ENCODE measurements at places on chromosomes 11 and 22. TPM values are rescaled to one million over a fixed set of nuclear protein-coding genes. Genes with fewer than 3 reads are reported as not detected.

The IGLL1 gene
- not detected for total RNA-seq

The WBP2NL gene
- 0.94 TPM for total RNA-seq

The SERPINH1 gene
- not detected for total RNA-seq

The C11orf42 gene
- not detected for total RNA-seq

The SHISAL1 gene
- not detected for total RNA-seq

The LINC01488 gene
- total RNA-seq, result not detected

The FAT3 gene
- total RNA-seq, result not detected

The RHOD gene
- not detected for total RNA-seq

The MFNG gene
- 215 TPM for total RNA-seq

The SLC7A4 gene
- not detected for total RNA-seq

The SEPTIN5 gene
- total RNA-seq, result not detected

The ST3GAL4 gene
- 17.4 TPM for total RNA-seq

The OR52N4 gene
- not detected for total RNA-seq

The CNTN5 gene
- total RNA-seq, result not detected

GRCh38 chr11:16804104-16804947 lies 65.9 kb downstream of the C11orf58 start:
- no peak for DNase-seq

GRCh38 chr11:46513934-46514342 lies 79.9 kb downstream of the AMBRA1 start:
- no peak for DNase-seq

GRCh38 chr11:126519764-126520734 lies 164.6 kb downstream of the ST3GAL4 start:
- DNase-seq, result no peak

DNA sequence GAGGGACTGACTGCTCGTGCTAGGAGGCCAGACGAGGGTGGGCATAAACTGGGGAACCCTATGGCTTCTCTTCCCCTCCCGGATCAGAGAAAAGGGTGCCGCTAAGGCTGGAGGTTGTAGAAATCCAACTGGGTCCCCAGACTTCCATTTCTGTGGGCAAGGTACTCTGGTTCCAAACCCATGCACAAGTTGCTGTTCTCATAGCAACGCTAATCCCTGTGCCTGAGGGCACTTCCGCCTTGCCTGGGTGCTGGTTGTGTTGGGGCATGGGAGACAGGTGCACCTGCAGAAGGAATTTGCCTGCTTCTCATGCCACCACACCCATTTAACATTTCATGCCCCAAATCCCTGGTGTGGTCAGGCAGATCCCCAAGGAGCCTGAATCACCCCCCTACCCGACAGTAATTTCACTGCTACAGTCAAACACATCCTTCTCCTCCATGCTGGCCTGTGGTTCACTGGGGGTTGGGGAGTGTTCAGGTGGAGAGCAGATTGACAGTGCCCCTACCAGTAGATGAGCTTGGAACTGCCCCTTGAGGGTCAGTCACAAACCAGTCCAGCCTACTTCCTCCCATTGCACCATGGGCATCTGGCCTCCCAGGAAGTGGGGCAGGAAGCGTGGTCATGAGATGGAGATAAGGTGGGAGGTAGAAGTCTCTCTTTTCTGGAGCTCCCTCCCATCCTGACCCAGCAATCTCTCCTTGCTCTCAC lies 1.2 kb downstream of the C2CD2L start:
- peak; percentile 71 for DNase-seq

DNA sequence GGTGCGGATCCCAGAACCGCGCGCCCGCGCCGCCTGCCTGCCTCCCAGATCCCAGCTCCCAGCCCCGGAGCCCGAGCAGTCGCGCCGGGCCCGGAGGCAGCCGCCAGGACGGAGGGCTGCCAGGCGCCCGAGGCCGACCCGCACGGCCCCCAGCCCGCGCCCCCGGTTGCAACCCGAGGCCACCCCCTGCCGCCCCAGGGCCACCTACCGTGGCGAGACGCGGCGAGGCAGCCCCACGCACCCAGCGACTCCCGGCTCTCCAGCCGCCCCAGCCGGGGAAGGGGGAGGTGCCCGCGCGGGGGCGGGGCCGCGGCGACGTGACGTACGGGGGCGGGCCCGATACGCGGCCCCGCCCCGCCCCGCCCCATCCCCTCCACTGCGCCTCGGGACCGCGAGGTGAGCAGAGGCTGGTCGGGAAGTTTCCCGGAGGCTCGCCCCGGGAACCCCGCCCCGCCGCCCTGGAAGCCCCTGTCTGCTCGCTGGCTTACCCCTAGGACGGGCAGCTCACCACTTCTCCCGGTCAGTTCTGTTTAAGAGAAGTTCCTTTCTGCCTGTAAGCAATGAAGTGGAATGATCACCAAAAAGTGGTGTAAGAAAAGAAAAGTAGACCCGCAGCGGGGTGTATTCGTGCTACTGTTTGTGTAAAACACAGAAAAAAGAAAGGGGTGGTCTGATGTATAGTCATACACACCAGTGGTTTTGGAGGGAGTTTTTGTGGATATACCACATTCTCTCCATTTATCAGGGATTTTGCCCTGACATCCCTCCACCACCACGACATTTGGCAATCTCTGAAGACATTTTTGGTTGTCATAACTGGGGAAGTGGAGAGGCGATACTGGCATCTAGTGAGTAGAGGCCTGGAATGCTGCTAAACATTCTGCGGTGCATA lies at the start of gene TPST2:
TPST2 (minus strand) TSS at position 288 of the 892 bp plus-strand sequence. CDS start 48,502 bp downstream, outside the sequence.
- peak; percentile 83 for DNase-seq

DNA sequence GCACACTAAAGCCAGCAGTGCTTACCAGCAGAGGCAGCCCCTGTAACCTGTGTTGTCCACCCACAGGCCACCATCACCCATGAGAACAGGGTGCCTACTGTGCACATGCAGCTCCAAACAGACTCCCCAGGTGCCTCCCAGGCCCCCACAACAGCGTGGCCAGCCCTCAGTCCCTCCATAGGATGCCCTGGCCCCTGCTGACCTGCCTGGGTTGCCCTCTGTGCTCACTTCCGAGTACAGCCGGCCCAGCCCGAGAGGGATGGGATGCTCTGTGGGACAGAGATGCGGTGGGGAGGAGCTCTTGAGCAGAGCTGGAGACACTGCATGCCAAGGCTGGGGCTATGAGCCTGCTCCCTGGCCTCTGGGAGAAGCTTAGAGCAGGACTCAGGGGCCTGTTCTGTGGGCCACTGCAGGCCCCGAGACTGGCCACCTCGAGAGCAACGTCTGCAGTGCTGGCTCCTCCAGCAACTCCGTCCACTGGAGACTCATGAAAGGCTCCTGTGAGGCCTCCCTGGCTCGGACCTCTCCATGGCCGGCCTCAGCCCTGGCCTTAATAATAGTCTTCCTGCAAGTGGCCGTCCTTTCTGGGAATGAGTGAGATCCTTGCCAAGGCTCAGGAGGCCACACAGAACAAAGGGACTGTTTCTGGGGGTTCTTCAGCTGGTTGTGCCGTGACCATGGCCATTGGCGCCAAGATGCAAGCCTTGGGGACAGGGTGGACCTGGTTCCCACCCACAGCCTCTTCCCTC lies 27.0 kb downstream of the FADS2 start:
- DNase-seq, result no peak

DNA sequence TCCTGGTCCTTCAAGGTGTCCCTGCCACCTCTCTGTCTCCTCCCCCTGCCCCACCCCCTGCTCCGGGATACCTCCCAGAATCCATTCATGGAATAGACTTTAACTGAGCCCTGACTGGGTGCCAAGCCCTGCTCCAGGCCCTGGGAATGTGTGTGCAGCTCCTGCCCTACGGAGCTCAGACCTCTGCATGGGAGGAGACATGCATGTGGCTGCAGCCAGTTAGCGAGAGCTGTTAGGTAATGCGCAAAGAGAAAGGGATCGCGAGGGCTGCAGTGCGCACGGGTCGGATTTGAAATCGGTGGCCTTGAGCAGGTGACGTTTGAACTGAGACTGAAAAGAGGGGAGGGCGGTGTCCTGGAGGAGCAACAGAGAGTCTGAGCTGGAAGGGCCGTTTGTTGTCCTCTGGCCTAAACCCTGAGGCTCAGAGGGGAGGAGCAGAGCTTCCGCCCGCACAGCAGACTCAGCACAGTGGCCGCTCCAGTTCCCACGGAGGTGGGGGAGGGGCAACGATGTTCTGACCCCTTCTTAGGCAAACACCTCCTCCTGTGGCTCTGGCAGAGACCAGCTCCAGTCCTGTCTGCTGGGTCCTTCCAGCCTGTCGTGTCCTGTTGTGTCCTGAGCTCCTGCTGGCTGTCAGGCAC lies 19.8 kb upstream of the LRRC10B start:
- no peak for DNase-seq

- DNase-seq, result no peak
These were observed 85.1 kb upstream of the BLID start for GRCh38 chr11:122201106-122201505.

DNA sequence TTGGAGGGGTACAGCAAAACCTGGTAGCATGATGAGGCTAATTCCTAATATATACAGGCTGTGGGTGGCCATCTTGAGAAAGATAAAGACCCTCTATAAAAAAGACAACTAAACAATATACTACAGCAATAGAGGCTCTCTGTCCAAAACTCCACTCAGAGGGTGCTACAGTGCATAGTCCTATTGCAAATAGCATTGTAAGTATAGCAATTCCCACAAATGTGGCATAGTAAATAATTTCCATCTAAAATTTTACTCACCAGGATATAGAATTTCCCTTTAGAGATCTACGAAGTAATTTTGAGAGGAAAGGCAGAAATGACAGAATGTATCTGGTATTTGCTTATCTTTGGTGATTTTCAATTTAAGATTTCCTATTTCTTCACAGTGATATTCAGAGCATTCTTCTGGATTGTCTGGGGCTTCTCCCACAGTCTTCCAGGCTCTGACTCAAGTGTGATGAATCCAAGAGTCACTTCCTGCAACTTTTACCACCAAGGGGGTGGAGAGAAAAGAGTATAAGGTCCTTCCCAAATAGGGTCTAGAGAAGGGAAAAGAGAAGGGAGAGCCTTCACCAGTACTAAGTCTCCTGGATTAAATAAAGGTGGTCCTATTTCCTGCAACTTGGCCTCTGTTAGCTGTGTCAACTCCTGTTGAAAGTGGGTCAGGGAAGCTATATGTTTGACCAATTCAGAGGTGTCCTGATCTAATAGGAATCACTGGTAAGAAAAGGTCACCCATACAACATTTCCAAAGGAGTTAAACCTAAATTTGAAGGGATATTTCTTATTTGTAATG lies 1054.7 kb upstream of the CNTN5 start:
- DNase-seq, result no peak

GRCh38 chr22:45731798-45732495 lies 60.3 kb downstream of the ATXN10 start:
- peak; percentile 26 for DNase-seq

DNA sequence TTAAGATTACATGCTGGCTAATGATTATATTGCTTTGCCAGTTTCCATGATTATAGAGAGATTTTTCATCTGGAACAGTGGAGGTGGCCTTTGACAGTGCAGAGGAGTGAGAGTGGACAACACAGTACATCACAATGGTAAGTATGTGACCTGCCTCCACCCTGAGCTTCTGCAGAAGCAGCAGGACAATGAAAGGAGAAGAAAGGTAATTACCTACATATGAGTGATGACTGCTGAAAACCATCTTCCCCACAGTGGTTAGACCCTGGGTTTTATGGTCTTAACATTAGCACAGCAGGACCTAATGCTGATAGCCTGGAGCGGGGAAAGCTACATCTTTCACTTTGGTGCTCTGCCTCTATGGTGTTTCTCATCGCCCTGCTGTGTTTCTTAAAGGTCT lies 454.7 kb upstream of the DDI1 start:
- no peak for DNase-seq

GRCh38 chr11:116193321-116194131 lies 579.3 kb downstream of the BUD13 start:
- no peak for DNase-seq

GRCh38 chr11:35709376-35709775 lies 46.8 kb downstream of the TRIM44 start:
- no peak for DNase-seq

DNA sequence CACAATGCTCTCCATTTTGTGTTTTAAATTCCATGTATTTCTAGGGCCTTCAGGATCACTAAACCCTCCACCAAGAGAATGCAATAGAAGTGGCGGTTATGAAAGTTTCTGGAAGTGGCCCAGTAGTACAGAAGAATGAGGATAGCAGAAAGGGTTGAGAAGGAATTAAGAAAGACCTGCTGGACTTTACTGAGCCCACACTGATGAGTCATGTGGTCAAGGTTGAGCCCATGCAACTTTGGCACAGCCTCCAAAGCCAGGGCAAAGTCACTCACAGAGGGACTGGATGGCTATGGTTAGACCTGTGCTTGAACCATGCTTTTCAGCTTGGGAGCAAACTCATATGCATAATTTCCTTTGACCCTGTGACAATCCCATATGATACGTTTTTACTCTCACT lies 102.9 kb upstream of the PLET1 start:
- DNase-seq, result no peak

GRCh38 chr22:43344520-43344787 lies 1.3 kb upstream of the SCUBE1 start:
- DNase-seq, result no peak

DNA sequence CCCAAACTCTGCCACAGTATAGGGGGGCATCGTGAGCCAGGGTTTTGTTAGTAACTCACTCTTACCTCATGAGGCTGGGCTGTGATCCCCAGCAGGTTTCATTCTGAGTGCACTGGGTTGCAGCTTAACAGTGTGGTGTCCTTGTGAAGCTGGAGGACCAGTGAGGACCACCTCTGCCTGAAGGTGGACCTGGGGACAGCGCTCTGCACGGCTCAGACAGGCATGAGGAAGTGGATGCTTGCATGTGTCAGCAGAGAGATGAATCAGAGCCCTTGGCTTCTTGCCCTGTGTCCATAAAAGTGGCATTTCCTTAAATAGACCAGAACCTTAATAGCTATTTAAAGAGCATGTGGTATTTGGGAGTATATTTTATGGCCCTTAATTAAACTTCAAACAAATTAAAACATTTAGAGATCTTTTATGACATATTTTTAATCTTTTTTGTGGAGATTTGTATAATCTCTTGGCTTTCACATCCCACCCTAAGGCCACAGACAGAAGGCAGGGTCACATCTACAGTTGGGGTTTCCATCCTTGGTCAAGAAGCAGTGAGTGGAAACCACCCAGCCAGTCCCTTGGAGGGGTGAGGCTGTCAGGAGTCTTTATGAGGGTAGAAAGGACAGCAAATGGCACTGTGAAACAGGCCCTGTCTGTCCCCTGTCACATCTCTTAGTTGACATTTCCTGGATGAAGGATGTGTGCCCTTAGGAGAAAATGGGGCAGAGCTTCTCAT lies 24.8 kb upstream of the ADORA2A start:
- no peak for DNase-seq

- DNase-seq, result no peak
These were observed 29.4 kb upstream of the AMOTL1 start for GRCh38 chr11:94738746-94739145.

- DNase-seq, result no peak
These were observed 1491.2 kb downstream of the BRD1 start for GRCh38 chr22:48336339-48337060.

- DNase-seq, result no peak
These were observed 71.8 kb downstream of the ATG16L2 start for GRCh38 chr11:72885749-72886609.

GRCh38 chr11:123683428-123684170 lies 29.2 kb upstream of the SCN3B start:
- DNase-seq, result no peak

GRCh38 chr22:29882716-29883044 lies 294 bp upstream of the MTMR3 start:
- DNase-seq, result no peak

GRCh38 chr11:6219359-6219758 lies 14.0 kb downstream of the C11orf42 start:
- DNase-seq, result no peak
